Colonic mucosa (tissue), 4 donors: ENCODE measurements at places on chromosomes 5 and 9.

DNA sequence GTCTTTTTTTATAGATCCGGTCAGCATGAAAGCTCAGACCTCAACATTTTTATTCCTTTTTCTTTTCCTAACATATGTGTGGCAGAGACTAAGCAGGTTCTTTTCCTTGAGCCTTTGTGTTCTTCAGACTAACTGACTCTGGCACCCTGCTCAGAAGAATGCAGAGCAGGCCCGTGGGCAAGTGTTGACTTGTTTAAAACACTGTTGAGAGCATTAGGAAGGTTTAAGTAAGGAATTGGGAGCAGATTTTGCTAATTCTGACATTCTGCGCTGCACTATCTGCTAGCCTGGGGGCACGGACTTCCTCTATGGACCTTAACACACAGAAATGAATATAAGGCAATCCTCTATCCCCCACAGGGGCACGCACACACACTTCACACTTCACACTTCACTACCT lies 182.5 kb upstream of the PIK3R1 start:
- H3K36me3 ChIP-seq, result no peaks in the 10 kb centered on the region
- no peaks in the 10 kb centered on the region for H3K27me3 ChIP-seq
- no peak overlapping the region for H3K27ac ChIP-seq
- no peak for DNase-seq
- peaks cover 8% of the 10 kb centered on the region for H3K4me1 ChIP-seq

GRCh38 chr5:157271740-157272271 lies 5.9 kb downstream of the CYFIP2 start:
- no peaks in the 10 kb centered on the region for H3K27me3 ChIP-seq
- H3K36me3 ChIP-seq, result no peaks in the 10 kb centered on the region
- H3K27ac ChIP-seq, result peak overlapping the region; percentile 46
- H3K4me3 ChIP-seq, result no peak overlapping the region
- no peak for DNase-seq

DNA sequence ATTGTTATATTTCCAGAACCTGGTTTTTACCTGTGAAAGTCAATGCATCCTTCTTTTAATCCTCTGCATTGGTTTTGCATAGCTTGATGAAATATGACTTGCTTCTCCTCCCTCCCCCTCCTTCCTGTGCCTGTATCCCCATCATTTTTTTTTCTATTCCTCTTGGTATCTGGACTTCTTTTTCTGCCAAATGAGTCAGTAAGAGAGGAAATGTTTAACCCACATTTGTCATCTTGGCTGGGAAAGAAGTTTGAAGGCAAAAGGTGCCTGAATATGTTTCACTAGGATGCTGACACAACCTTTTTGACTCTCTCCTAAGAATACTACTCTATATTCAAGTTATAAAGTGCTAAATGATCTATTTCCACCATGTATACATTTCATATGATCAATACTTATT lies 35.5 kb upstream of the CDKN2B start:
- no peaks in the 10 kb centered on the region for H3K27me3 ChIP-seq
- no peaks in the 10 kb centered on the region for H3K4me1 ChIP-seq
- H3K36me3 ChIP-seq, result no peaks in the 10 kb centered on the region
- DNase-seq, result no peak

GRCh38 chr9:27184556-27185351 lies 75.7 kb downstream of the TEK start:
- no peak for DNase-seq
- no peaks in the 10 kb centered on the region for H3K36me3 ChIP-seq

GRCh38 chr9:114172981-114173833 lies 17.9 kb downstream of the COL27A1 start:
- no peaks in the 10 kb centered on the region for H3K4me1 ChIP-seq
- DNase-seq, result no peak
- H3K27me3 ChIP-seq, result no peaks in the 10 kb centered on the region
- H3K4me3 ChIP-seq, result no peak overlapping the region

- DNase-seq, result no peak
- H3K27me3 ChIP-seq, result no peaks in the 10 kb centered on the region
- H3K4me3 ChIP-seq, result no peak overlapping the region
- H3K27ac ChIP-seq, result no peak overlapping the region
- H3K4me1 ChIP-seq, result no peaks in the 10 kb centered on the region
Observed at GRCh38 chr9:1870915-1871314, 144.2 kb upstream of the SMARCA2 start.

DNA sequence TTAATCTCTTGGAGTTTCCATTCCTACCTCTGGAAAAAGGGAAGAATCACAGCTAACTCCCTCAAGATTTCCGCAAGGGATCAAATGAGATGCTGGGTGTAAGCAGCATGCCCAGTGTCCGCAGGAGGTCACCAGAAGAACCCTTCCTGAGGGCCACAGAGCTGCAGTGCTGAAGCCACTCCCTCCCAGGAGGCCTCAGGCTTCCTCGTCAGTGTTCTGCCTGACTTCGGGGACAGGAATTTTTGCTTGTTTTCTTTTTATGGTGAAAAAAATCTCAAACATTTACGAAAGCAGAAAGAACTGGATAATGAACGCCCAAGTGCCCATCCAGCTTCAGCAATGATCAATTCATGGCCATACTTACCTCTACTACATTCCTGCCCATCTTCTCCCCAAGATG lies 183.0 kb downstream of the CDK5RAP2 start:
- H3K36me3 ChIP-seq, result no peaks in the 10 kb centered on the region
- no peaks in the 10 kb centered on the region for H3K27me3 ChIP-seq
- no peaks in the 10 kb centered on the region for H3K4me1 ChIP-seq
- no peak overlapping the region for H3K4me3 ChIP-seq
- H3K27ac ChIP-seq, result no peak overlapping the region
